PC-3 (cell line): ENCODE measurements at places on chromosomes 6 and 20.

- no peak for DNase-seq
These were observed 69.3 kb downstream of the CDS2 start for GRCh38 chr20:5196149-5196548.

- no peak for DNase-seq
These were observed 15.6 kb downstream of the L3MBTL3 start for GRCh38 chr6:130033949-130034348.

GRCh38 chr20:2596673-2597279, 55.7 kb upstream of the NOP56 start:
- no peak for DNase-seq

DNA sequence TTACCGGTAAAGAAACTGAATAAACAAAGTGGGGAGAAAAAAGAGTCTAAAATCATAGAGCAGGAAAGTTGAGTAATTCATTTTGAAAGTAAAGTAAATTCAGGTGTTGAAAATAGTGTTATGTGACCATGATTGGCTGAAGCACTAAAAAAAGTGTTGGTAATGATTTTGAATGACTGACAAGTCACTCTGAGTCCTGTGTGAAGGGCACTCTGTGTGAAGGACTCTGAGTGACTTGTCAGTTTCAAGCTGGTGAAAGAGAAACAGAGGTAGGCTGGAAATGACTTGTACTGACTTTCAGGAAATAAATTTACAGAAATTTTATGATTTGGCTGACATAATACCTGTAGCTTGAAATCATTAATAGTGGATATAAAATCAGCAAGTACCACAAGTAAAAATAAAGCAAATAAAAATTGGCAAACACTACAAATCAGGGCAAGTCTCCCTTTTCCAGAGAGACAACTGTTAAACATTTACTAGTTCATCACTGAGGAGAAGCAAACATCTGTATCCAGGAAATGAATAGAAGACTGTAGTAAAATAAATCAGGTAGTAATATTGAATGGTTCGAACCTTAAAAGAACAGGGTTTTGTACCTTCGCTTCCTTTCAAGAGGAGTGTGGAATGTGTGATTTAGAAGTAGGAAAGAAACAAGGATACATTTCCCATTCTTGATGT, 630.6 kb downstream of the GRIK2 start:
- no peak for DNase-seq

DNA sequence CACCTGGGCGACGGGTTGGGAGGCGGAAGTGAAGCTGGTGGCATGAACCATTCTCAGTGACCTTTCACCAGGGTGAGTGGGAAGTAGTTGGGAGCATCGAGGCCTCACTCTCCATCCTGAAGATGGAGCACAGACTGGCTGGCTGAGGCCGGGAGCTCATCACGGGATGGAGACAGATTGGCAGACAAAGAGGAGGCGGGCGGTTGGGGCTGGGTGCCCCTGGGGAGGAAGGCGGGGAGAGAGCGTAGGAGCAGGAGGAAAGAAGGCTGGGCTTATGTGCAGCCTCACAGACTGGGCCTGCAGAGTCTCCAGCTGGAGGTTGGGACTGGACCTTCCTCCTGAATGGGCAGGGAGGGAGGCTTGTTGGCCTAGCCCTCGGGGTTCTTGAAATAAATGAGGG, 44.2 kb upstream of the SCRT2 start:
- no peak for DNase-seq

DNA sequence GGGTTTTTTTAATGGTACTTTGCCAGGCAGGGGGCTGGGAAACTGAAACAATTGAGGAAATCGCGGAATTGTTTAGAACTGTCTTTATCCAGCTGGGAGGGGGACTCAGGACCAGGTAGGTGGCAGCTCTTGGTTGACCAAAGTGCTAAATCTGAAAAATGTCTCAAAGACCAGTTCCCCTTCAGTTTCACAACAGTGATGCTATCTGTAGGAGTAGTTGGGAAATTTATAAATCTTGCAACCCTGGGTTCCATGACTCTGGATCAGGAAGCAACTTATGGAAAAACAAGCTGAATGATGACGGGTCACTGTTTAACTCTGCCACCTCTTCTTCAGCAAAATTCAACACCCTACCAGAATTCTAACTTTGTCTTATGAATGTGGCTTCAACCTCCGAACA, 99.7 kb downstream of the FAM50B start:
- no peak for DNase-seq

GRCh38 chr6:158771399-158772152, 47.6 kb downstream of the EZR start:
- DNase-seq = no peak

- no peak for DNase-seq
These were observed 9.0 kb downstream of the MOXD1 start for GRCh38 chr6:132392270-132392646.
